ENCODE measurements at places on chromosomes 4 and X. TPM values are rescaled to one million over a fixed set of nuclear protein-coding genes. Genes with fewer than 3 reads are reported as not detected.

The FREM3 gene
- not detected for polyA plus RNA-seq

The GAGE1 gene
- not detected for polyA plus RNA-seq

The BTC gene
- 6.0 TPM for polyA plus RNA-seq

The ANK2 gene
- 1.6 TPM for polyA plus RNA-seq

The BEX2 gene
- polyA plus RNA-seq = 13.4 TPM

The SUPT20HL2 gene
- polyA plus RNA-seq = not detected

The REPS2 gene
- 1.1 TPM for polyA plus RNA-seq

The TSC22D3 gene
- 277 TPM for polyA plus RNA-seq

The OTOP1 gene
- not detected for polyA plus RNA-seq

The ARL13A gene
- polyA plus RNA-seq = not detected

The FOXO4 gene
- 18.1 TPM for polyA plus RNA-seq

The BEX1 gene
- 1.1 TPM for polyA plus RNA-seq

The SMIM10L2A gene
- polyA plus RNA-seq = not detected

The CSN1S1 gene
- polyA plus RNA-seq = not detected
